Adrenal gland (tissue), 19 donors: ENCODE measurements at places on chromosomes 1 and 21. TPM values are rescaled to one million over a fixed set of nuclear protein-coding genes. Genes with fewer than 3 reads are reported as not detected.

GRCh38 chr1:3777078-3777547 lies 4.6 kb downstream of the SMIM1 start:
- no peak overlapping the region for H3K4me3 ChIP-seq
- peaks cover 3% of the 10 kb centered on the region for H3K4me1 ChIP-seq
- H3K27me3 ChIP-seq: no peaks in the 10 kb centered on the region
- H3K27ac ChIP-seq: no peak overlapping the region

GRCh38 chr1:155016231-155016831 lies 13.7 kb downstream of the ZBTB7B start:
- peak overlapping the region; percentile 70 for H3K27ac ChIP-seq
- H3K36me3 ChIP-seq: no peaks in the 10 kb centered on the region
- no peaks in the 10 kb centered on the region for H3K27me3 ChIP-seq

GRCh38 chr21:28342212-28342810 lies 650.4 kb downstream of the LTN1 start:
- DNase-seq: no peak
- no peak overlapping the region for H3K4me3 ChIP-seq
- H3K27ac ChIP-seq: no peak overlapping the region
- H3K27me3 ChIP-seq: no peaks in the 10 kb centered on the region

- H3K27ac ChIP-seq: no peak overlapping the region
- DNase-seq: no peak
- H3K4me1 ChIP-seq: peaks cover 5% of the 10 kb centered on the region
- H3K36me3 ChIP-seq: no peaks in the 10 kb centered on the region
- H3K4me3 ChIP-seq: no peak overlapping the region
- no peaks in the 10 kb centered on the region for H3K27me3 ChIP-seq
These were observed 140.8 kb upstream of the FGGY start for GRCh38 chr1:59156051-59156450.

GRCh38 chr1:211343607-211344006 lies 17.0 kb downstream of the TRAF5 start:
- no peaks in the 10 kb centered on the region for H3K27me3 ChIP-seq
- no peaks in the 10 kb centered on the region for H3K4me1 ChIP-seq
- no peak overlapping the region for H3K4me3 ChIP-seq
- no peaks in the 10 kb centered on the region for H3K36me3 ChIP-seq
- no peak overlapping the region for H3K27ac ChIP-seq

GRCh38 chr21:41952568-41953248 lies 1.1 kb downstream of the C2CD2 start:
- no peaks in the 10 kb centered on the region for H3K27me3 ChIP-seq
- H3K4me3 ChIP-seq: peak overlapping the region; percentile 87
- H3K36me3 ChIP-seq: peaks cover 3% of the 10 kb centered on the region
- peak overlapping the region; percentile 96 for H3K27ac ChIP-seq

GRCh38 chr1:177883581-177883980 lies 86.3 kb downstream of the SEC16B start:
- no peaks in the 10 kb centered on the region for H3K4me1 ChIP-seq
- H3K27me3 ChIP-seq: no peaks in the 10 kb centered on the region
- no peak overlapping the region for H3K4me3 ChIP-seq
- H3K27ac ChIP-seq: no peak overlapping the region
- H3K36me3 ChIP-seq: no peaks in the 10 kb centered on the region

GRCh38 chr1:32538887-32539583 lies at the start of gene ZBTB8A:
Gene ZBTB8A, plus strand, starts transcription at chr1:32539427. Its CDS starts 53,505 bp downstream, at chr1:32592932.
- no peaks in the 10 kb centered on the region for H3K27me3 ChIP-seq
- DNase-seq: peak; percentile 67
- H3K27ac ChIP-seq: no peak within 1 kb of the TSS
- H3K4me1 ChIP-seq: no peaks in the 10 kb centered on the region
- H3K4me3 ChIP-seq: peak within 1 kb of the TSS; percentile 88

DNA sequence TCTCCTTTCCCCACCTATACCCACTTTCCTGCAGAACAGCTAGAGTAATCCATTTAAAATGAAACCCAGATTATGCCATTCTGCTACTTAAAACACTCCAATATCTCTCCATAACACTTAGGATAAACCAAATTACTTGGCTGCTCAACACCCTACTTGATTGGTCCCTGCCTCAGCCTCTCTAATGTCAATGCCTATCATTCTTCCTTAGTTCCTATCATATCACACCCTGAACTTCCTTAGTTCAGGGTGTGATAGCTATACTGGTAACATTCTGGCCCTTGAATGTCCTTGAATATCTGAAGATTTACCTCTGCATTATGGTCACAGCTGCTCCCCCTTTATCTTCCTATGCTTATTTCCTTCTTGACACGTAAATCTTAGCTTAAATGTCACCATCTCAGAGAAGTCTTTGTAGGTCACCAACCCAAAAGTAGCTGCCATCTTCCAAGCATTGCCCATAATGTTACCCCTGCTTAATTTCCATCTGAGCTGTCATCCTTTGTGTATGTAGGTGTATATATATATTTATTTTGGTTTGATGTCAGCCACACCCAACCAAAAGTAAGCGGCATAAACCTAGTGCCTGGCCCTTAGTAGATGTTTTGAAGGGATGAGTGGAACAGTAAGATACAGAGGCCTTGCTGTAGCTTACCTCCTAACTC lies 379.8 kb downstream of the PTPRC start:
- no peaks in the 10 kb centered on the region for H3K36me3 ChIP-seq
- H3K4me1 ChIP-seq: no peaks in the 10 kb centered on the region
- H3K4me3 ChIP-seq: no peak overlapping the region
- DNase-seq: no peak

DNA sequence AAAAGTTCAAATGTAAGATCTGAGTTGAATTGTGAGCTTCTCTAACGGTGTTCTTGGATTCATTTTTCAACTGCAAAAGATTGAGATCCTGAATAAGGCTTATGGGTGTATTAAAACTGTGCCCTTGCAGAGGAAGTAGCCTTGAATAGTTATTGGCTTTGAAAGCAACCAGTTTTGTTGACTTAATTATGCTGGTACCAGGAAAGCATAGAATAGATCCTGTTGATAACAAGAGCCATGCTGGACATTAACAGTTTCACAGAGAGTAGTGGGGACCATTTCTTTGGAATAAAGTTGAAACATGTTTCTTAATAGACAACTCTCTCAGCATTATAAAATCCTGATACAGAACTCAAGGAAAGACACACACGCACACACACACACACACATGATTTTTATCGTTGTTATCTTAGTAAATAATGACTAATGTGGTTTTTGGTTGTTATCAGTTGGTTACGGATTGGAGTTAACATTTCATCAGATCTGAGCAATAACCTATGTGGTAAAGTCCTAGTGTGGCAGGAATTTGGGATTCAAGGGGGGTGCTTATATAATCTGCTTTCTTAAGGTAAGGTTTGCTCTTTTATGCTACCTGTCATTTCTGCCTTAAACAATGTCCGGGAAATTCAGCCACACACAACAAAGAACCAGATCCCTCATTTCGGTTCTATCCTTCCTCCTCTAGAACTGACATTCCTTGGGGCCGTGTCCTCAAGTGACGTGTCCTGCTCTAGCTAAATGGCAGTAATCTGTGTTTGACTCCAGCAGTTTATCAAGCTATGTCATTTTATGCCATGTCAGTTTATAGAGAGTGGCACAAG lies 330.9 kb downstream of the CHRM3 start:
- H3K27ac ChIP-seq: no peak overlapping the region
- no peaks in the 10 kb centered on the region for H3K36me3 ChIP-seq
- no peaks in the 10 kb centered on the region for H3K27me3 ChIP-seq
- H3K4me3 ChIP-seq: no peak overlapping the region

Gene TIE1
- 49.8 TPM for total RNA-seq

Gene S100A12
- total RNA-seq: not detected

Gene DCST2
- 0.90 TPM for total RNA-seq

Gene PLD5
- 1.9 TPM for total RNA-seq

Gene TMEM59
- total RNA-seq: 456 TPM
